Endothelial cell of umbilical vein (primary cell): ENCODE measurements at places on chromosomes 4 and X. TPM values are rescaled to one million over a fixed set of nuclear protein-coding genes. Genes with fewer than 3 reads are reported as not detected.

GRCh38 chr4:15636818-15637217 lies 18.3 kb downstream of the FBXL5 start:
- no peak for DNase-seq
- H3K36me3 ChIP-seq, result peaks cover 23% of the 10 kb centered on the region
- no peaks in the 10 kb centered on the region for H3K27me3 ChIP-seq
- H3K27ac ChIP-seq, result no peak overlapping the region
- H3K4me3 ChIP-seq, result no peak overlapping the region
- no peaks in the 10 kb centered on the region for H3K4me1 ChIP-seq

- no peak overlapping the region for H3K27ac ChIP-seq
- no peaks in the 10 kb centered on the region for H3K27me3 ChIP-seq
- H3K4me1 ChIP-seq, result peaks cover under 1% of the 10 kb centered on the region
- no peak for DNase-seq
- no peak overlapping the region for H3K4me3 ChIP-seq
- no peaks in the 10 kb centered on the region for H3K36me3 ChIP-seq
Measured at GRCh38 chr4:111506706-111507105, 638.5 kb upstream of the FAM241A start.

GRCh38 chr4:141079393-141079930 lies 53.8 kb downstream of the RNF150 start:
- no peak overlapping the region for H3K4me3 ChIP-seq
- H3K4me1 ChIP-seq, result no peaks in the 10 kb centered on the region
- H3K36me3 ChIP-seq, result no peaks in the 10 kb centered on the region
- H3K27ac ChIP-seq, result no peak overlapping the region

DNA sequence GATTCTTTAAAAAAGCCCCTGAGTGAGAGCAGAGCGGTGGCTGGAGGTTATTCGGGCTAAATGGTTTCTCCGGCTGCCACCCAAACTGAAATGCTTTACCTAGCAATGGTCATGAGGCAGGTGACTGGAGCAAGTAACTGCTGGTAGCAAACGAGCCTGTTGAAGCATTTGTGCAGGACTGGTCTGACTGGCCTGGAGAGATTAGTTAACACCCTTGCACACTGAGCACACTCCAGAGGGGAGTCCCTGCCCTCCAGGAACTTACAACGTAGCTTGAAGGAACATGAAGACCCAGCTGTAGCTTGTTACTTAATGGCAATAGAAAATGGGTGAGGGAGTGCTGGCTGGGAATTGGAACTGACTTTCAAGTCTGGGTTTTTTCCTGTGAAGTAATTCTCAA lies 40.4 kb downstream of the CCNG2 start:
- peaks cover 56% of the 10 kb centered on the region for H3K27me3 ChIP-seq
- no peak overlapping the region for H3K4me3 ChIP-seq
- no peak overlapping the region for H3K27ac ChIP-seq
- H3K36me3 ChIP-seq, result no peaks in the 10 kb centered on the region
- no peak for DNase-seq
- H3K4me1 ChIP-seq, result no peaks in the 10 kb centered on the region

GRCh38 chr4:148831945-148832344 lies 389.7 kb upstream of the NR3C2 start:
- peaks cover 40% of the 10 kb centered on the region for H3K4me1 ChIP-seq
- H3K27me3 ChIP-seq, result no peaks in the 10 kb centered on the region
- H3K4me3 ChIP-seq, result no peak overlapping the region
- no peaks in the 10 kb centered on the region for H3K36me3 ChIP-seq
- peak; percentile 95 for DNase-seq

GRCh38 chr4:121860121-121860520 lies 10.2 kb downstream of the BBS7 start:
- no peak overlapping the region for H3K4me3 ChIP-seq
- H3K27ac ChIP-seq, result no peak overlapping the region
- peaks cover 3% of the 10 kb centered on the region for H3K36me3 ChIP-seq
- H3K27me3 ChIP-seq, result no peaks in the 10 kb centered on the region
- peak; percentile 17 for DNase-seq

DNA sequence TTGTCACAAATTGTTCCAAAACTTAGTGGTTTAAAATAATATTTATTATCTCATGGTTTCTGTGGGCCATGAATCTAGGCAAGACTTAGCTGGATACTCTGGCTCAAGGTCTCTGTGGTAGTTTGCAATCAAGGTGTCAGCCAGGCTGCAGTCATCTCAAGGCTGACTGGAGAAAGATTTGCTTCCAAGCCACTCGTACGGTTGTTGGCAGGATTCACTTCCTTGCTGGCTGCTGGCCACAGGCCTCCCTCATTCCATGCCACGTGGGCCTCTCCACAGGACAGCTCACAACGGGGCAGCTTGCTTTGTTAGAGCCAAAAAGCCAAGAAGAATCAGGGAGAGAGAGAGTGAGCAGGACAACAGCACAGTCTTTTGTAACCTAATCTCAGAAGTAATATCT lies 101.4 kb downstream of the WWC2 start:
- peak overlapping the region; percentile 9 for H3K27ac ChIP-seq
- H3K36me3 ChIP-seq, result no peaks in the 10 kb centered on the region
- H3K4me1 ChIP-seq, result peaks cover 14% of the 10 kb centered on the region
- no peak overlapping the region for H3K4me3 ChIP-seq
- DNase-seq, result peak; percentile 93

- no peak for DNase-seq
- no peaks in the 10 kb centered on the region for H3K36me3 ChIP-seq
Measured at GRCh38 chr4:142378179-142378578, 467.9 kb downstream of the INPP4B start.

GRCh38 chr4:89685690-89686089 lies 151.3 kb downstream of the SNCA start:
- no peaks in the 10 kb centered on the region for H3K4me1 ChIP-seq
- no peak overlapping the region for H3K27ac ChIP-seq
- no peaks in the 10 kb centered on the region for H3K27me3 ChIP-seq
- DNase-seq, result no peak

- DNase-seq, result no peak
- no peak overlapping the region for H3K4me3 ChIP-seq
- peaks cover 23% of the 10 kb centered on the region for H3K4me1 ChIP-seq
- no peaks in the 10 kb centered on the region for H3K27me3 ChIP-seq
Measured at GRCh38 chr4:25484243-25484721, 107.2 kb downstream of the ANAPC4 start.

GRCh38 chr4:70239884-70240591 lies 2.4 kb upstream of the CSN3 start:
- H3K27ac ChIP-seq, result no peak overlapping the region
- peaks cover 10% of the 10 kb centered on the region for H3K4me1 ChIP-seq
- H3K36me3 ChIP-seq, result no peaks in the 10 kb centered on the region
- H3K4me3 ChIP-seq, result no peak overlapping the region
- no peaks in the 10 kb centered on the region for H3K27me3 ChIP-seq

COX7B2 gene
- not detected in 2 replicates for total RNA-seq

NFKB1 gene
- 41.4 and 42.0 TPM in 2 replicates for total RNA-seq

ZNF732 gene
- 1.3 and 3.1 TPM in 2 replicates for total RNA-seq

UGT8 gene
- total RNA-seq, result 0.11 and 0.14 TPM in 2 replicates

CORIN gene
- total RNA-seq, result 0.40 TPM in 1 of 2 replicates, not detected in the other

CLDN22 gene
- total RNA-seq, result not detected in 2 replicates

C4orf51 gene
- not detected in 2 replicates for total RNA-seq

FRAS1 gene
- 3.4 and 3.6 TPM in 2 replicates for total RNA-seq
